ENCODE measurements at places on chromosomes 1 and 21.

GRCh38 chr1:184210862-184211261 is 159.3 kb downstream of the TSEN15 start:
- no peak for DNase-seq

DNA sequence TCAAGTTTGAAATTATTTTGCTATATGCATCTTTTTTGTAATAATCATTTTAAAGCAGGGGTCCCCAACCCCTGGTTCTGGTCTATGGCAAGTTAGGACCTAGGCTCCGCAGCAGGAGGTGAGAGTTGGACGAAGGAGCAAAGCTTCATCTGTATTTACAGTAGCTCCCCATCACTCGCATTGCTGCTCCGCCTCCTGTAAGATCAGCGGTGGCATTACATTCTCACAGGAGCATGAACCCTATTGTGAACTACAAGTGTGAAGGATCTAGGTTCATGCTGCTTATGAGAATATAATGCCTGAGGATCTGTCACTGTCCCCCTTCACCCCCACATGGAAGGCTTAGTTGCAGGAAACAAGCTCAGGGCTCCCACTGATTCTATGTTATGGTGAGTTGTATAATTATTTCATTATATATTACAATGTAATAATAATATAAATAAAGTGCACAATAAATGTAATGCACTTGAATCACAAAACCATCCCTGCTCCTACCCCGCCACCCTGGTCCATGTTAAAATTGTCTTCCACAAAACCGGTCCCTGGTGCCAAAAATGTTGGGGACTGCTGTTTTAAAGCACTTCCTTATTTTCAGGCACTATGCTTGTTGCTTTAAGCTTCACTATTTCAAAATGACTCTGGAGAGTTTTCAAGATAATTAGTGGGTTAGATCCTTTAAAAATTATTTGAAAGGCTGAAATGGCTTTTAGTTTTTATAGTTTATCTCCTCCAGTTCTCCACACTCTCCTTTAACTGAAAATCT is 74.8 kb downstream of the PLA2G4A start:
- no peak for DNase-seq

- DNase-seq = no peak
These were observed 14.0 kb upstream of the CTPS1 start for GRCh38 chr1:40965531-40965930.

DNA sequence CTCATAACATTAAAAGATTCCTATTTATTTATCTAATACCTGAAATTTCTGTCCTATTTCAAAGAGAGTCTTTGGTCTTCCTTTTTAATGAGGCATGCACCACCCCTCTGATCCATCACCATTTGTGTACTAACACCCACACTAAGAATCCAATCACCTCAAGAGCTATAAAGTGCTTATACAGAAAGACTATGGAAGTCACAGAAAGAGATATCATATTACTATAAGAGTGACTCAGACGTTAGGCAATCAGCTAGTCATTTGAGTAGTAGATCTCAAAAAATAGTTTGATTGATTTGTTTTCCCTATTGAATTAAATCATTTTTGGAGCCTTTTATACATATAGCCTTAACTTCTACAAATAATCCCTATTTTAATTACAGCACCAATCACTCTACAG is 46.1 kb downstream of the NME7 start:
- no peak for DNase-seq

DNA sequence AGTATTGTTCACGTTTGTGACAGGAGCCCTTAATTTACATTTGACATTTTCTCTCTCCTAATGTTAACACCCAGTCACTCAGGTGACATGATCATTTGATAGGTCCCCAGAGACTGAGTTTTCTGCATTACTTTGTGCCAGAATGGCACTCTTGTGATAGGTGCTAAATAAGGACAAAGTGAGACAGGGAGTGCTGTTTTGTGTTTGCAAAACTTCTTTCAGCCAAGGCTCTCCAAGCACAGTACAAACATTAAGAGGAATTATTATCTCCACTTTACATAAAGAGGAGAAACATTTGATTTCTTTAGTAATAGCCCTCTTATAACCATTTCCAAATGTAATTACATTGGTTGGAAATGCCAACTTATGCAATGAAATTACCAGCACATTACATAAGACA is 355.2 kb downstream of the NTNG1 start:
- DNase-seq = no peak

GRCh38 chr1:177328251-177328650 is 157.5 kb downstream of the BRINP2 start:
- no peak for DNase-seq

GRCh38 chr1:58971629-58972140 is 187.8 kb upstream of the JUN start:
- no peak for DNase-seq

DNA sequence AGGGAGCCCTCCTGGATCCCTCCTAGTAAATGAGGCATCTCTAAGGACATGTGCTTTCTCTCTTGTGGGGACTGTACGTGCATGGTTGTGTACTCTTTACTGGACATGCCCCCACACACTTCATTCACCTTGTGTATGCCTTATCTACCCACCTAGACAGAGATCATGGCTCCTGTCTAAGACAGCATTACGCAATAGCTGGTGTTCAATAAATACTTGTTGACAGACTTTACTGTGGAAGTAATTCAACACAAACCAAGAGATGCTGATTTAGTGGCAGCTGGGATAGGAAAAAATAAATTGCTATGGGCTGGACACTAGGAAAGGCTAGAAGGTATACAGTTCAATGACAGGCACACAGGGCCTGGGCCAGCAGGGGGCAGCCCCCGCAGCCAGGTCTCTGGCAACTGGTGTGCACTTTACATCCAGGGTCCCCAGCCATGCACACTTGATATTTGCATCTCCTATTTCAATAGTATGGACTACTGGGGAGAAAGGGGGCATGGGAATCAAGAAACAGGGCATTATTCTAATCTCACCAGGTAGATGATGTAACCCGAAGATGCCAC is 24.2 kb downstream of the TRABD2B start:
- DNase-seq = no peak

DNA sequence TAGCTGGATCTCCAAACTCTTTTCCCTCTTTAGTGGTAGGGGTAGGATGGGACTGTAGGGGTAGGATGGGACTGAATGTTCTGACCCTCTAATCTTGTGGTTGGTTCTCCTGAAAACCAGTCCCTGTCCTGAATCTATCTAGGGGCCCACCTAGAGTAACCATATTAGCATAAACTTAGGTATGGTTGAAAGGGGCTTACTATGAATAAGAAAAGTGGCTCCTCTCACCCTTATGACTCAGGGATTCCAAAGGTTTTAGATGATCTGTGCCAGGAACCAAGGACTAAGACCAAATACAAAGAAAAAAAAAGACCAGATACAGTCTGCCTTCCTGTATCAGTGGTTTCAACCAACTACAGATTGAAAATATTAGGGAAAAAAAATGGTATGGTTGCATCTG is 28.9 kb downstream of the RNF2 start:
- DNase-seq = no peak

DNA sequence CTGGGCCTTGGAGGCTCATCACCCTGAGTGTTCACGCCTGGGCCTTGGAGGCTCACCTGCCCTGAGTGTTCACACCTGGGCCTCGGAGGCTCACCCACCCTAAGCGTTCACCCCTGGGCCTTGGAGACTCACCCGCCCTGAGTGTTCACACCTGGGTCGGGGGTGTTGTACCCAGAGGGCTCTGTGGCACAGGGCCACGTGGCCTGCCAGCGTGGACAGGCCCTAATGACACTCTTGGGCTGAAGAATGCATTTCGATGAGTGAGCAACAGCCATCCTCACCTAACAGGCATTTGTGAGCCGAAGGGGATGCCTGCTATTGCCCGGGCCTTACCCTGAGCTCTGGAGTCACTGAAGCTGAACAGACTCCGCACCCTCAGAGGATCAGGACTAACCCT is 17.5 kb downstream of the SLC19A1 start:
- DNase-seq = no peak

- no peak for DNase-seq
These were observed 6.4 kb downstream of the INPP5B start for GRCh38 chr1:37940299-37940947.

DNA sequence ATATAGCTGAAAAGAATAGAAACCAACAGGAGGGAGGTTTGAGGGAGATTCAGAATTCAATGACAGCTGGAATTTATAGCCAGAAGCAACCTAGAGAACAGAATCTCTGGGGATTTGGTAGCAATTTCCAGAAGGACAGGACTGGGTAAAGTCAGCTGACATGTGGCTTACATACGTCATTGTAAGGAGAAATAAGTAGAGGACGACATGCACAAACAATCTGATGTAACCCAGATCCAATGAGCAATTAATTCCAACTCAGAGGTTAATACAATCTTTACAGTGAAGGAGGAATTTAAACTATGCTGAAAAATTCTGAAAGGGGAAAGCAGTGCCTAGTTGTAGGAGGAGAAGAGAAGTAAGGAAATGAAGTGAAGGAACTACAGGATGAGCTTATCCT is 383.9 kb downstream of the PTBP2 start:
- DNase-seq = no peak

GRCh38 chr1:30824736-30825429 is 67.3 kb upstream of the LAPTM5 start:
- DNase-seq = no peak

- no peak for DNase-seq
These were observed 6.0 kb upstream of the LIN28A start for GRCh38 chr1:26404641-26405040.

DNA sequence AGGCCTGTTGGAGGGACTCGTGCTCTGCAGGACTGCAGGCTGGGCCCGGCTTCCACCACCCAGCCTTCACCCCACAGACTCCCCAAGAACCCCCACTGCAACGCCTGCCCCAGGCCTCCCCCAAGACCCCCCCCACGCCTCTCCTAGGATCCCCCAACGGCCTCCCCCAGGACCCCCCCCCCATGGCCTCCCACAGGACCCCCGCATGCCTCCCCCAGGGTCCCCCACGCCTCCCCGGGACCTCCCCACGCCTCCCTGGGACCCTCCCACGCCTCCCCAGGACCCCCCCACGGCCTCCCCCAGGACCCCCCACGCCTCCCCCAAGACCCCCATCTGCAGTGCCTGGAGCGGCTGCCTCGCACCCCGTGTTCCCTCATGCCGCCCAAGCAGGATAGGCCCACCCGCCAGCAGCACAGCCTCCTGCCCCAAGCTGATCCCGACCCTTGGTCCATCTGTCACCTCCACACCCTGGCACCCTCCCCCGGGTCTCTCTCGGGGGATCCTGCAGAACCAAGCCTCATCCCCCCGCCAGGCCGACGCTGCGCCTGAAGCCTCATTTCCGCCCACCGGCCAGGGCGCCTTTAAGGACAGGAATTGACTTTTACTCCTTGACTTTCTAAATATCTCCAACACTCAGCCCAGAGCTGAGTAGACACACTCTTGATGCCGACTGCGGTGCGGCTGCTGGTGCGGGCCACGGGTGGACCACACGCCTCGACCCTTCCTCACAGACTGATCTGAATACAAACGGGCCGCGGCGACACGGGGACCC is 14.1 kb upstream of the RNF223 start:
- no peak for DNase-seq

DNA sequence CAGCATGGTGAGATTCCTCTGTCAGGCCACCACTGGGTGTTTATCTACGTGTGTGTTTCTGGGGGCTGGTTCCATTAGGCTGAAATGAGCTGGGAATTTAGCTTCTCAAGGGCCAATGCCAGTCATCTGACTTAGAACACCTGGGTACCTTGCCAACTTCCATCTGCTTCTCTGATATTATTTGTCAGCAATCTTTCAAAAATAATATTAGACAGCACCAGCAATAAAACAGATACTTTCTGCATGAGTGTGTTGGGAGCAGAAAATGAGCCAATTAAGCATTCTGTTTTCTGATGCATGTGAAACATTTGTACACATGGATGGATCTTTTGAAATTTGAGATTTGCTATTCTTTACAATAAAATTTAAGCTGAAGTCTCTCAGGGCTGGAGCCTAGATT is 124.1 kb downstream of the RYR2 start:
- no peak for DNase-seq

DNA sequence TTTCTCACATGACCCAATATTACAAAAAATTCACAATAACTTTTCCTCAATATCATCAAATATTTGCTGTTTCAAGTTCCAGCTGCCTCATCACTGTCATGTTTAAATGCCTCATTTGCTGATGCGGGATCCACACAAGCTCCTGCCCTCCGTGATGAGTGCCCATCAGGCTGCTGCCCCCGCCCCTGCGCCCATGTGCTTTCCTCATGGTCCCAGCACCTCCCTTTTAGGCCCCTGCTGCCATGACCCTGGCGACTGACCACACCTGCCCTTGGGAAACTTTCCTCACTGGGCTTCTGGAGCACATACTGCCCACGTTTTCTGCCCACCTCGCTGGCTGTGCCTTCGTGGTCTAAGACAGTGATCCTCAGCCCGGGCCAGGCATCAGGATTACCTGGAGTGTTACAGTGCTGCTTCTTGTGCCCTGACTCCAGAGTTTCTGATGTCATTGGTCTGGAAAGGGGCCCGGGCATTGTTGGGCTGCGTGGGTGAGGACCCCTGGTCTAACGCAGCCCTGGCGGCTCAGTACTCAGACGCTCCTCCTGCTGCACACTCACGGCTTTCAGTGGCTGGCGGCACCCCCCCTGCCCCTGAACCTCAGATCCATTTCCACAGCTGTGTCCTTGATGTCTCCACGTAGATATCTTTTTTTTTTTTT is 20.5 kb downstream of the PLEKHM2 start:
- DNase-seq = no peak

DNA sequence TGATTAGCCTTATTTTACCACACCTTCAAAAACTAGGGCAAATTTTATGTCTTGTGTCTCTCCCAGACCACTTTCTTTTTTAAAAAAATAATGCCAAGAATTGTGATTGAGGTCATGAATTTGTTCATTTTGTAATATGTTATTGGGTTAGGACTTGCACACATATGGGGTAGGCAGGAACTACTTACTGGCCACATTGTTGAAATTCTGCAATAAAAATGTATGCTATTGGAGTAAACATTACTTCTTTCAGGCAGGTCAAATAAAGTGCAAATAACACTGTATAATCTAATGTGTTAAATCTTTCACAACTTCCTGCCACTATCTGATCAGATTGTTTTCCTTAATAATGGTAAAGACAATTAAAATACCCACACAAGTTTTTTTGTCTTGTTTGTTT is 166.6 kb upstream of the COL11A1 start:
- DNase-seq = no peak
